ENCODE measurements at places on chromosomes 13 and 19. TPM values are rescaled to one million over a fixed set of nuclear protein-coding genes. Genes with fewer than 3 reads are reported as not detected.

DNA sequence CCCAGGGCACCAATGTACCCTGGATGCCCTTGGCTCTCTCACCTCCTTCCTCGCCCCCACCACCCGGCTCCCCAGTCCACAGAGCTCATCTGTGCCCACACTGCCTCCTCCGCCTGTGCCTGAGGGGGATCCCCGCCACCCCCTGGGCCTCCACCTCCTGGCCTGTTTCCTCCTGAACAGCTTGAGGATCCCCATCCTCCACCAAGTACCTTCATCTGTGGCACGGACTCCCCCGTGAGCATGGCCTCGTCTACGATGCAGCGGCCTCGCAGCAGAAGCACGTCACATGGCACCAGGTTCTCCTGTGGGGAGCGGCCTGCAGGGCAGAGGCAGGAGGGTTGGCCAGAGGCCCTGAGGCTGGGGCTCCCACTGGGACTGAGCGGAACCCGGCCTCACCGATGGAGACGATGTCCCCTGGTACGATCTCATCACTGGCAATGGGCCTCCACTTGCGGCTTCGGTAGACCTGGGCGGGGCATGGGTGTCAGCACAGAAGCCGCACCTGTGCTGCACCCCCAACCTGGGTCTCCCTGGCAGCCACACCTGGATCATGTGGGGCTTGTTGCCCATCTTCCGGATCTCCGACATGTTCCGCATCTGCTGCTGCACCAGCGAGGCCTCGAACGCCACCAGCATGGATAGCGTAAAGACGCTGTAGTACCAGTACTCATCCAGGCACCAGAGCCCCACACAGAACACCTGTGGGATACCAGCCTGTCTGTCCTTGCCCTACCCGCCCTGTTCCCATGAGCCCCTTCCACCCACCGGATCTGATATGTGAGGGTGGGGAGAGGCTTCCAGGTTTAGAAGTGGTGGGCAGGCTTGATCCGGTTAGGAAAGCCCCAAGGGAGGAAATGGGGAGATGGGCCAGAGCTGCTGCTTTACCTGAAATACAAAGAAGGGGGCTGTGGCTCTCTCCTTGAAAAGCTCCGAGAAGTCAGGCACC, 6.8 kb downstream of the ATP13A1 start:
- DNase-seq, result no peak

Gene SYT3
- 0.81 TPM for total RNA-seq

Gene CYP4F3
- 0.27 TPM for total RNA-seq

DNA sequence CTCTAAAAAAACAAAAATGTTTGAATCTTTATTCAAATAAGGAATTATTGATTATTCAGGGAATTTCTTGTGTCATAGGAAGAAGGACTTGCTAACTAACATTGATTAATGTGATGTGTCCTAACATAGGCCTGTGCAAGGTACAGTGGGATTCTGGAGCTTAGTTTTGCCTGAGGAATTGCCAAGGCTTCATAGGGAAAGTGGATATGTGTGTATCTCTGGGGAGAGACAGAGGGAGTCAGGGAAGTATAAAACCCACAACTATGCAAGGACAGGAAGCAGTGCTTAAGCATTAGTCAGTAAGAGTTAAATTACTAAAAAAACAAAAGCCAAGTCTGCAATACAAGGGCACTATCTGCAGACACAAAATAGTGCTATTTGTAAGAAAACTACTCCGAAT, 59.6 kb downstream of the WDFY2 start:
- no peak for DNase-seq
